ENCODE measurements at places on chromosomes 16 and 17. TPM values are rescaled to one million over a fixed set of nuclear protein-coding genes. Genes with fewer than 3 reads are reported as not detected.

KRTAP4-6 gene
- not detected for total RNA-seq

GNG13 gene
- not detected for total RNA-seq

CRYM gene
- total RNA-seq = 0.12 TPM

- DNase-seq = no peak
Measured at GRCh38 chr17:50676065-50676975, 31.4 kb downstream of the ANKRD40 start.

GRCh38 chr16:47826070-47826469 lies 329.7 kb downstream of the ABCC12 start:
- no peak for DNase-seq

DNA sequence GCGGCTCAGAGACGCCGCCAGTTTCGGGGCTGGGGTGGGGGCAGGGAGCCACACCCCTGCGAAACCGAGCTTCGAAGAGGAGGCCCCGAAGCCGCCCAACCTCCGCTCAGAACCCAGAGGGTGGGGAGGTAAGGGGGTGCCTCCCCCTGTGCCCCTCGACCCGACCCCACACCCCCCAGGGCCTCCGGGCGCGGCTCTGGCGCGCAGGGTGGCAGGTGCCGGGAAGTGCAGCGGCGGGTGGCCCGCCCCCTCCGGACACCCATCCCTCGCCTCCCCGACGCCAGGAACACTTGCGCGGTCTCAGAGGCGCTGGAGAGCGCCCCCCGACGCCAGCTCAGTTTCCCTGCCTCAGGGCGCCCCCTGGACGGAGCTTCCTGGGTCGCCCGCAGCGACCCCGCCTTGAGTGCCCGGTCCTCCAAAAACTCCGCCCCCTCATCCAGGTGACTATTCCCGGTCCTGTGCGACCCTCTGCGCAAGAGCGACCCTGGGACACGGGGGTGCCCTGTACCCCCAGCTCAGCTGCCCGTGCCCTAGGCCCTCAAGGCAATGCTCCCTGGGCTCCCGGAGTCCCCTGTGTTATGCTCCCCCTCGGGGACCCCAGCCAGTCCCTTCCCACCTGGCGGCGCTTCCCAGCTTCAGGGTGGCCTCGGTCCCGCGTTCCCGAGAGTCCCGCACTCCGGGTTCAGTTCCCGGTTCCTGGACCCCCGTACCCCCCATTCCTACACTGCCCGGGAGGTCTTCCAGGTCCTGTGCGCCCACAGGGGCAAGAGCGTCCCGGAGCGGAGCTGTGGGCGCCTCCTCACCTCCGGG lies 562 bp downstream of the PPL start:
- DNase-seq = peak; percentile 87

GRCh38 chr16:80564394-80564793 lies 23.6 kb downstream of the DYNLRB2 start:
- no peak for DNase-seq

DNA sequence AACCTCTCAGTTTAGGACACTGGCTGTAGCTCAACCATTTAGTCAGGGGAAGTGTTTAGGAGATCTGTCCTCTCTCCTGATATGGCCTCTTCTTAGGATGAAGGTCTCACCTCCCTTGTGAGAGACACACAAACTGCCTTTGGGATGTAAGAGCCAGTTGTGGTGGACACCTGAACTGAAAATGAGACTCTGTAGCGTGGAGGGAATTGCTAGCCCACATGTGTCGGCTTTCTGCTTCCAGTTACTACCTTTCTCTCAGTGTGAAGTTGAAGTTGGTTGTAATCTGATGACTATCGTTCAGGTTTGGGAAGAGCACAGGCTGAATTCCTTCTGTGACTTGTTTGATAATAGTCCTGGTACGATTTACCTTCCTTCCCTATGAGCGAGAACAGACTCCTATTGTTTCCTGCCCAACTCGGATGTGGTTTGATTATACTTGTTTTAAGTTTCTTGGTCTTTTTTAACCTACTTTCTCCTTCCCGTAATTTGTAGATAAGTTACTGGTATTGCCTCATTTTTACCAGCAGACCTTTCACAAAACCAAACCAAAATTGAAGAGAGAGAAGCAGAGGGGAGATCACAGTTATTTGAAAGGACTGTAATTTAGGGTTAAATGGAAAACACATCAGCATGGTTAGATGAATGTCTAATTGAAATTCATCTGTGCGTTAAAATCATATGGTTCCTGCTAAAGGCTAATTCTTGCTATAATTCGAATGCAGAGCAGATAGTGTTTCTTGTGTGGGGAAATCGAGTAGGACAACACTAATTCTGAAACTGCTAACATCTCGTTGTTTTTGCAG lies 43.2 kb downstream of the CLEC16A start:
- no peak for DNase-seq

Data from pancreas (tissue), 10 donors.